ENCODE measurements at places on chromosomes 1 and 21.

DNA sequence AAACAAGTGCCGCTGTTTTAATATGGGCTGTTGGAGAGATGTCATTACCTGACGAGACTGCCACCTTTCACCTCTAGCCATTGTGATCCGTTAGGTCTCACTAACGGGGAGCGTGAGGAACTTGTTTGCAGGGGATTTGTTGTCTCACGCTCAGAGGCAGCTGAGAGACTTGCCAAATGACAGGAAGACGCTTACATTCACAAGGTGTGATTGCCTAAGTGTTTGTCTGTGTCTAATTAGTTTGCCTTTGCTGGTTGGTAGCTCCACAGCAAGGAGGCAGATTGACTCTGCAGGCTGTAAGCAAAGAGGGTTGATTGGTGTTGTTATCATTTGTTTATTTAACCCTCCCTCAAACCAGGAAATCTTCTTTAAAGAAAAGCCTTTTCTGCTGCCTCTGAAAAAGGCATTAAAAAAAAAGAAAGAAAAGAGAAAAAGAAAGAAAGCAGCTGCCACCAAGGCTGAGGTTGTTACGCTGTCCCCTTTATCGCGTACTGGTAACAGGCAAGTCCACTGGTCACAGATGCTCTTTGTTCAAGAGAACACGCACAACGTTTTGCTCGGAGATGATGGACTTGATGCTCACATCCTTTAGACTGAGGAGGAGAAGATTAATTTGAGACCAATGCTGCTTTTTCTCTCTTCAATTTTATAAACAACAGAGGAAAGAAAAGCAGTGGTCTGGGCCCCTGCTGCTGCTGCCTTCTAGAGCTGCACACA, 203.9 kb downstream of the ZNF326 start:
- DNase-seq: no peak

DNA sequence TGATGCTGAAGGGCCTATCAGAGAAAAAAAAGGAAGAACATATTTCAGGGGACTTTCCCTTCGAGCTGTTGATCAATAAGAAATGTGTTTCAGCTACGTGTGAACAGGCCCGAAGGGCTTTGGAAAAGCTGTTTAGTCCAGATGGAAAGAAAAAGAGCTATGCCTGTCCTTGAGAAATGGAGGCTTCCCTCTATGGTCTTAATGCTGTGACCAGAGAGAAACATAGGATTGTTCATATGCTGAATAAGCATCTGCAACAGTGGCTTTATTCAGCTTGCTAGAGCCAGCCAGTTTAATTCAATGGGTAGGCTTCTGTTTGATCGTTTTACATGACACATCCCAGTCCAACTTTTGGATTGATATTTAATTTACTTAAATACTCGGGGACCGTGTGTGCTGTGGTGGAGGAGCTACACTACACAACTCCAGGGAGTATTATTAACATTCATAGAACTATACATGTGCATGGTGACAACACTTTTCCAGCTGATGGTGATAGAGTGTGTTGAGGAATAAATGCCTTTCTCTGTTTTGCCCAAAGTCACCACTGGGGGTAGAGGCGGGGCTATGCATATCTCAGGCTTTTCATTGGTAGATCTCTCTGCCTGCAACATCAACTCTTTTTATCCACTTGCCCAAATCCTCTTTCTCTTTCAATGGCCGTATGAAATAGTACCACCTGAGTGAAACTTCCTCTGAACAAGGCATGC, 106.7 kb upstream of the C8B start:
- DNase-seq: no peak

DNA sequence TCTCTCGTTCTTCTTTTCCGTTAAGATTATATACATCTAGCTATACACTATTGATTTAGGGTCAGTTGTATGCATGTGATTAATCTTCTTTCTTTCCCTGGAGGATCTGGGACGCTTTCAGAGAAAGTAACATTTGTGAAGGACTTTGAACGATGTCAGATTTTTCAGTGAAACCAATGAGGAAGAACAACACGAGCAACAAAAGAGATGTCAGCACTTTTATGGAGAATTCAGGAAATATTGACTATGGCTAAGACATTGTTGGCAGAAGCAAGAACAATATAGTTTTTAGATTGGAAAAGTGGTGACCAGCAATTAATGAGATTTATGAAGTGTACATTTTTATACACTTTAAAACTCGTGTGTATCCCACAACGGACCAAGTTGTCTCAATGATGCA, 355.5 kb downstream of the TGFB2 start:
- no peak for DNase-seq

GRCh38 chr1:203666609-203667008, 40.0 kb downstream of the ATP2B4 start:
- peak; percentile 58 for DNase-seq

DNA sequence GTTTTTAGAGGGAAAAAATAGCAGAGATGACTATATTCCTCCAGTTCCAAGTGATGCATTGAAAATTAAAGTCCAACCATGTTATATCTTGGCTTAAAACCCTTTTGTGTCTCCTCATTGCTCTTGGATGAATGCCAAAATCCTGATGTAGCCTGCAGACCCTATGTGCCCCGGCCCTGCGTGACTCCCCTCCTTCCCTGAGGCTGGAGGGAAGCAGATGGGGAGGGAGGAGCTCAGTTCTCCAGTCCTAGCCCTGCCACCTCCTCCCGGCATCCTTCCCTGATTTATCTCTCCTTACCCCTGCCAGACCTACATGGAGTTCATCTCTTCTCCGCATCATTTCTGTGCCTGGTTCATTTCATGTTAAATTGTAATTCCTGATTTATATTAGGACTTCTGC, 397.4 kb downstream of the PTPRU start:
- DNase-seq: no peak

DNA sequence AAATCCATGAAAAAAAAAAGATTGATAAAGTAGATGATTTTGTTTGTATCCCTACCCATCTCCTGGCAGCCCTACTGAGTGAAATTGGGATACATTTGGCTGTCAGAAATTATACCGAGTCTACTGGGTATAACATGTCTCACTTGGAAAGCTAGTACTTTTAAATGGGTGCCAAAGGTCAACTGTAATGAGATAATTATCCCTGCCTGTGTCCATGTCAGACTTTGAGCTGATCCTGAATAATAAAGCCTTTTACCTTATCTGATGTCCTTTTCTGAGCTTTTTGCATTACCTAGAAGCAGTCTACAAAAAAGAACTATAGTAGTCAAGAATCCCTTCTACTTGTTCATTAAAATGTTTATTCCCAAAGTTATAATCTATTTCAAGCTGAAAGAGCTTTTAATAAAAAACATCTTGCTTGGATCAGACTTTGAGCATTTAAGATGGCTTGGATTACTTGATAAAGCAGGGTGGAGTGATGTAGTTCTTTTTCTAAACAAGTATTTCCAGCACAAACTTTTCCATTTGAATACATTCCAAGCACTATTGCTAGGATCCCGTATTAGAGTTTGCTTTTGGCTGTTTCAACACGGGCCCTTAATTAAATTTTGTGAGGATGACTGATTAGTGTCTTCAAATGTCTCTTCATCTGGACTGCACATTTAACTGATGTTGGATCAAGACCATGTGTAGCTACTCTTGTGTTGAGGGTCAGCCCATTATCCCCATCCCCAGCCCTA, 69.2 kb downstream of the DTL start:
- no peak for DNase-seq

- peak; percentile 83 for DNase-seq
Measured at GRCh38 chr1:116574581-116575291, 3.9 kb upstream of the CD58 start.

GRCh38 chr1:151408891-151409290, 9.5 kb downstream of the PSMB4 start:
- no peak for DNase-seq

DNA sequence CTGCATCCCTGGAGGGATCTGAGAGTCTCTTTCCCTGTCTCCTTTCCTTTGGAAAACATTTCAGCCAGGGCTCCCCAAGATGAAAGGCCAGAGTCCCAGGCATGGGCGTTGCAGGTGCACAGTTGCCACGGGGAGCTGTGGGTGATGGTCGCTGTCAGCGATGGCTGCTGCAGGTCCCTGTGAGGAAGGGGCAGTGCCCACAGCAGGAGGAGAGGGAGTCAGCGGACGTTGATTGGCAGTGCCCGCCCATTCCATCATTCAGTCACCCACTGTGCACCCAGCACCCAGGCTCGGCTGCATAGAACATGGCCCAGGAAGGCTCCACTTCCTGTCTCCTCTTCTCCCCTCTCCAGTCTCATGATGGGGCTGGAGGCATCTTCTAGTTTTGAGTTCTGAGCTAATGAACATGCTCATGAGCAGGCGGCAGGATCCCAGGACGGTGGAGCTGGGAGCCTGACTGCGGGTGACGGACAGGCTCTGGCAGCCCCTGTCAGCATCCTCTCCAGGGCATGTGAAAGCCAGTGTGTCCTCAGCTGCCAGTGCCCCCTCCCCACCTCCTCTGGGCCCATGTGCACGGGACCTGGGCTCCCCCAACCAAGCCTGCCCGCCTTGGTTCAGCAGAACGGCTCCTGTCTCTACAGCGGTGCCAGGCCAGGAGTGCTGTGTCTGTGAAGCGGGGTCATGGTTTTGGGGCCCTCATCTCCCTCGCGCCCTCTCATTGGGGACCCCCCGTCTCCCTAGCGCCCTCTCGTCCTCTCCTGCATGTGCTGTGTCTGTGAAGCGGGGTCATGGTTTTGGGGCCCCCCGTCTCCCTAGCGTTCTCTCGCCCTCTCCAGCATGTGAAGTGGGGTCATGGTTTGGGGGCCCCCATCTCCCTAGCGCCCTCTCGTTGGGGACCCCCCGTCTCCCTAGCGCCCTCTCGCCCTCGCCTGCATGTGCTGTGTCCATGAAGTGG, 24.5 kb downstream of the COL18A1 start:
- DNase-seq: no peak

DNA sequence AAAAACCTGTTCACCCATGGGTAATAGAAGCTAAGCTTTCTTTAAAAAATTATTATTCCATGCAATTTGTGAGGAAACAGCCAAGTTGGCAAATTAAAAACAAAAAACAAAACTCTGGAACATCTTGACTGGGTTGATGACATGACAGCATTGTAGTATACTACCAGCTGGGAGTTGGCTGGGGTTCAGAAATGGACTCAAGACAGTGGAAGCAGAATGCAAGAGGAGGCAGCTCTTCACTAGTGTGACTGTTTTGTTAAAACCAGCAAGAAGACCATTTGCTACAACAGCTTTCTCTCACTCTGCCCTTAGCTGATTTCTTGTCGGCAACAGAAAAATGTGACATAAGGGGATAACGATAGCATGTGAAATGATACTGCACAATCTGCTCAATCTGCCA, 1298.9 kb upstream of the ADGRL4 start:
- no peak for DNase-seq

DNA sequence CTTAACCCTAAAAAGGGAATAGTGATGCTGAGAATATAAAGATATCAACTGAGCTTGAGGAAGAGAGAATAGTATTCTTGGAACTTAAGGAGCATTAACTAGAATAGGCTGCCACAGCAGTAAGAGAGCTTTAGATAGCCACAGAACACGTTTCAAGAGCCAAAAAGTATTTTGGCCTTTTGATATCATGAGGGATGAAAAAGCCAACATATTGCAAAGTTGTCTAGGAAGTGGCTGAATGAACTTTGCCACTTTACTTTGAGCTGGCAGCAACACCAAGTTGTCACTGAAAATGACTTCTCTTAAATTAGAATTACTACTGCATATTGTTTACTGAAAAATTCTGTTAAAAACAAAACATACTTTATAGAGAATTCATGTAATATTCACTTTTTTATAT, 1476.2 kb downstream of the MRPL39 start:
- no peak for DNase-seq

DNA sequence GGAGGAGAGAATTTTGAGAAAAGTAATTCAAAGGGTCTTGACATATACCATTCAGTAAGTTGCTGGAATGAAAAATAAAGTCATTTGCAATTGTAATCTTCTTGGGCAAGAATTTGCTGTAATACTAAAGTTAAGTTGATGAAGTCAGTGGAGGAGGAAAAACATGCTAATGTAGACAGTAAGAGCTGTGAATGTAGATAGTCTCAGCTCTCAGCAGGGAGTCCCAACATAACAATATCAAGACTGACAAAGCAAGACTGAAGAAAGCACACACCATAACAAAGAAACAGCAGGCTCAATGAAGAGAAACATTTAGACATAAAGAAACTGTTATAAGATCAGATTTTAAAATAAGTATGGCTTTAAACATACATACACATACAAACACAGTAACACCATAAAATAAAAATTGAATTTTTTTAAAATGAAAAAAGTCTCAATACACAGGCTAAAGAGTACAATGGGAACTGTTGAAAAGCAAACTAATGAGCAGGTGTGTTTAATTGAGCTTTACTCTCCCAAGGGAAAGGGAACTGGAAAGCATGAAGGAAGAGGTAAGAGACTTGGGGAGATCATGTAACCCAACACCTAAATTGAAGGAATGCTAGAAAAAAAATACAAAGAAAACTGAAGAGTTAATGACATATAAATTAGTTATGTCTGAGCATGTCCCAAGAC, 336.3 kb upstream of the NCAM2 start:
- DNase-seq: no peak

GRCh38 chr1:246566813-246567645, 773 bp downstream of the CNST start:
- peak; percentile 6 for DNase-seq

DNA sequence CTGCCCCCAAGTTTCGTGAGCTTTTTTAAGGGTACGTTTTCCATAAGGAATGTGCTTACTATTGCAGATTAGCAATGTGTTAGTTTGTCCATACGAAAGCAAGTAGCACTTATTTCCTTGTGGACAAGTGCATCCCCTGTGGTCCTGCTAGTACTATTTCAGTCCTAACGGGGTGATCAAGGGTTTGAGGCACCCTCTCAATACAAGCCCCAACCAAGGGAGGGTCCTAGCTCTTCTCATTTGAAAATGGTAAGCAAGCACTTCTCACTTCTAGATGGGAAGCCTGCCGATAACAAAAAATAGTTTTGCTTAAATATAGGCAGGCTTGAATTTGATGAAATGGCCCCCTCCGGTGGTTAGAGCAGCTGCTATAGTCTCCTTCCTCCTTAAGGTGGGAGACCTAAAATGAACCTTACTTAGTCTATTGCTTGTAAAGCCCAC, 64.0 kb upstream of the HMCN1 start:
- DNase-seq: peak; percentile 26

- no peak for DNase-seq
Measured at GRCh38 chr1:56132520-56132919, 446.8 kb downstream of the PLPP3 start.

DNA sequence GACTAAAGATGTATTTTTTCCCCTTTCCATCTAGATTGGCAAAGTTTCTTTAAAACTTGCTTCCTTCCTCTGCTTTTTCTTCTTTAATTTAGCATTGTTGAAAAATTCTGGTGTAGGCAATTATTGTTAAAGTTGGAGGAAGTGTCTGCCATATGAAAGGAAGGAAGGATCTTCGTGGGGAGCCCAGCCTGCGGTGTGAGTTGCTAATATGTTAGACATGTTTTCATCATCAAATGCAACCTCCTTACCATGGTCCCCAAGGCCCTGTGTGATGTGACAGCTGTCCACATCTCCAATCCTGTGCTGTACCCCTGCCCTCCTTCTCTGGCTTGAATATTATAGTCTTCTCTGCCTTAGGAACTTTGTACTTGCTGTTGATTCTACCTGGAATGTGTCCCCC, 81.0 kb upstream of the ZBTB18 start:
- no peak for DNase-seq
